ENCODE measurements at places on chromosomes 7 and 10.

DNA sequence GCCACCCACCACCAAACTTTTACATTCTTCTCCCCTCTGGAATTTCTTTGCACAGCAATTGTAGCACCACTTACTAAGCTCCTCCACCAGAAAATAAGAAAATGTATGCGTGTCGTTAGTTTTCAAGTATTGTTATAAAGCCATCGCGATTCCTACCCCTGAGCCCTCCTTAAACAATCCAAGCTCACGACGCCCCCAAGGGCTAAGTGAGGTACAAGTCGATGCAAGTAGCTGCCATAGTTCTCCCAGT lies 1.3 kb downstream of the FRAT2 start:
- DNase-seq, result peak; percentile 22

- no peak for DNase-seq
Measured at GRCh38 chr7:158328376-158329013, 259.1 kb downstream of the PTPRN2 start.

- no peak for DNase-seq
Measured at GRCh38 chr7:86201767-86202166, 441.9 kb upstream of the GRM3 start.

DNA sequence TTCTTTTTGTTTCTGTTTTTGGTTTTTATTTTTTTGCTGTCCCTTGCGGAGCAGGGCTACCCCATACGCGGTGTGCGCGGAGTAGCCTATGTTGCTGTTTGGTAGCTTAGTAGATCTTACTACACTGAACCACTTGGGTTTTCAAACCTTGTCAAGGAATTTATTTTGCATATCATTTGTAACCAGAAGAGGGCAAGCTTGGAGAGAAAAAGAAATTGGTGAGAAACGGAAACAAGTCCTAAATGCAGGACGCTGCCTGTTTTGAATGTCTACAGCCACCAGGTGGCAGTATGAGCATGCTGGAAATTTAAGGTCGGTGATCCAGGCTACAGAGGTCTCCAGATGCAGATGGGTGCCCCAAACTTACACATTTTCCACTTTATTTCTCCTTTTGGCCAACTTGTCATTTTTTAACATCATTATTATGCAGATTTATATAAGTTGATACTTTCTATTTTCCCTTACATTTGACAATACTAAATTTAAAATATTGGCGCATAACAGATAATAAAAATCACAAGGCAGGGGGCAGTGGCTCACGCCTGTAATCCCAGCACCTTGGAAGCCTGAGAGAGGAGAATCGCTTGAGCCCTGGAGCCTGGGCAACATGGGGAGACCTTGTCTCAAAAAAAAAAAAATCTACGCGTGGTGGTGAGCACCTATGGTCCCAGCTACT lies 15.3 kb upstream of the TRA2A start:
- peak; percentile 91 for DNase-seq

DNA sequence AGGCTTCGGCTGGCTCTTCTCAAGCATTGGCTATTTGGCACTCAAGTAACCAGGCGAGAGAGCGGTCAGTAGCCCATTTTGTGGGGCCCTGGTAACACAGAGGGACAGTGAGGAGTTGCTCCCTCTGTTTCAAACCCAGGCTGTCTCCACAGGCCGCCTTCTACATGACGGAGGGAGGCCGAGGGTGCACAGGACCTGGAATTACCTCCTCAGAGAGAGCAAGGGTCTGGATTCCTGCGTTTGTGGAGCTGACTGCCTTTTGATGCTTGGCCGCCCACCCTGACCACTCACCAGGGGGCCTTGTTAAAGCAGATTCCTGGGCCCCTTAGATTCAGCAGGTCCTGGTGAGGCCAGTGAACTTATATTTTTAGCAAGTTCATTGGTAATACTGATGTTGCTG lies 12.3 kb downstream of the UPP1 start:
- DNase-seq, result no peak

DNA sequence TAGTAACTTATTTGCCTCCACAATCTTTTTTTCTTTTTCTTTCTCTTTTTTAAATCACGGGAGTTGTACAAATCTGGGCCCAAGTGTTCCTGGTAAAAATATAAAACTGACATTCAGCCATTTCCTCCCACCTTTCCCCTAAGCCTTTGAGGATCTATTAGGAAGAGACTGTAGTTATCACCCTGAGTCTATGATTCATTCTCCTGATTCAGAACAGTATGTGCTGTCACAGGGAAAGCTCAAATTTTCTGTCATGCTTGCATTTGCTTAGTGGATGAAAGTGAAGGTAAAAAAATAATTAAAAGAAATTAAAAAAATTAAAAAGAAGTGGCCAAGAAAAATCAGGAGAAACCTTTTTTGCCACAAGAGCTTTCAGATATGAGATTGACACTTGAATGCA lies 71.7 kb downstream of the KIF20B start:
- DNase-seq, result no peak

DNA sequence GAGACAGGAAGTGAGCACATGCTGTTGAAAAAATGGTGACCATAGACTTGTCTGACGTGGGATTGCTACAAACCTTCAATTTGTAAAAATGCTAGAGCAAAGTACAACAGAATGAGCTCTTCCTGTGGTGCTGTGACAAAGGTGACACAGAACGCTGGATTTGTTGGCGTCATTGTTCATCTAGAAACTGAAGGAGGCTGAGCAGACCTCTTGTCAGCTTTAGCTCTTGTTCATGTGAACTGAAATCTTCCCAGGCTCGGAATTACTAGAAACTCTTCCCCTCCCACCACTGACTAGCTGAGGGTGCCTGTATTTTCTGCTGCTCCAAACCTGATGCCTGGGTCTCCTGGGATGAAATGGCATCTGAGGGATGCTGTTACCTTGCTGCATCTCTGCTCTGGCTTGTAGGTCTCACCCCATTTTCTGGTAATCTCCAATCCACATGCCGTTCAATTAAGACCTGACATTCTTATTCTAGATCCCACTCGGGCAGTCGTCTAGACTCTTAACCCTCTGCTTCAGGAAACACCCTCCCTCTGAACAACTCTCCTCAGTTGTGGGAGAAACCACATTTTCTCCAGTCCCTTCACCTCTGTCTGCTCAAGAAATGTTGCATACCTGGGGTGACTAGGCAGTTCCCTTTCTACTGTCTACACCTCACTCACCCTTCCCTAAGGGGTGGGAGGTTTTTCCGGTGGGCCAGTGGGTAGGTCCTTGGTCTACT lies 349.3 kb downstream of the CXCL12 start:
- no peak for DNase-seq

DNA sequence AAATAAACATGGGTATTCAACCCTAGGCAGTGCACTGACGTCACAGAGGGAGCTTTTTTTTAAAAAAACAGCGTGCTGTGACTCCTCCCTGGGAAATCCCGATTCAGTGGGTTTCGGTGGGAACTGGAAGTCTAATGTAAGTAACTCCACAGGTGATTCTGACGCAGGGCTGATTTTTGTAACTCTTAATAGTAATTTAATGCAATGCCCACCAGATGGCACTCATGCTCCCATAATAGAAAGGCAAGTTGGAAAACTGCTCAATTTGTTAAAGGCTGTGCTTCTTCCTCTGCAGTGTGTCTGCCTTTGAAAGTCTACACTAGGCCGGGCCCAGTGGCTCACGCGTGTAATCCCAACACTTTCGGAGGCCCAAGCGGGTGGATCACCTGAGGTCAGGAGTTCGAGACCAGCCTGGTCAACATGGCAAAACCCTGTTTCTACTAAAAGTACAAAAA lies 10.9 kb upstream of the RSU1 start:
- DNase-seq, result peak; percentile 88

DNA sequence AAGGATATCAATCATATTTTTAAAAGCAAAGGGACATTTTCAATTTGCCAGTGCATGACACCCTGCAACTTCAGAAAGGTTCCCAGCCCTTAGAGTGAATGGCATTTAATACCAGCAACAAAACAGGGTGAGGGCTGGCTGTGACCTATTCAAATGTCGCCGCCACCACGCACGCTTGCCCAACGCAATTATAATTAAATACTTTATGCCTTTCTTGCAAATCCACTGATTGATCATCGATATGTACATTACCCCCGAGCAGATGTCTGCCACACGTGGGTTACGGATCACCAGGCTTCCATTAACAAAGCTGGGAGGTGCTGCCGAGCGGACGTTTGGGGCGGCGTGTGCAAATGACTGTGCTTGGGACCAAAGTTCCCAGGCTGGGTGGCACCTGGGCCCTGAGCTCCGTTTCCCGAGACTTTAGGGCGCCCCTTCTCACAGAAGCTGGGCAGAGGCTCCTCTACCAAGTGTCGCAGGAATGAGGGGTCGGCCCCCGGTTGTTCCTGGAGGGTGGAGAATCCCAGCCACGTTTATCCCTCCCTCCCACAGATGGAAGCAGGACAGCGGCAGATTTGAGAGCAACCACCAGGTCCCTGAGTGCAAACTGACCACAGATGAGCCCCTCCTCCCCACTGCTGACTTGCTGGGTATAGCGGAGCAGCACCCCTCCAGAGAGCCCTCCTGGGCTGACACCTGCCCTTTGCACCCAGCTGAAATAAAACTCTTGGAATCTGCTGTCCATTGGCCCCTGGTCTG lies 3.9 kb downstream of the FOXL3 start:
- DNase-seq, result no peak

DNA sequence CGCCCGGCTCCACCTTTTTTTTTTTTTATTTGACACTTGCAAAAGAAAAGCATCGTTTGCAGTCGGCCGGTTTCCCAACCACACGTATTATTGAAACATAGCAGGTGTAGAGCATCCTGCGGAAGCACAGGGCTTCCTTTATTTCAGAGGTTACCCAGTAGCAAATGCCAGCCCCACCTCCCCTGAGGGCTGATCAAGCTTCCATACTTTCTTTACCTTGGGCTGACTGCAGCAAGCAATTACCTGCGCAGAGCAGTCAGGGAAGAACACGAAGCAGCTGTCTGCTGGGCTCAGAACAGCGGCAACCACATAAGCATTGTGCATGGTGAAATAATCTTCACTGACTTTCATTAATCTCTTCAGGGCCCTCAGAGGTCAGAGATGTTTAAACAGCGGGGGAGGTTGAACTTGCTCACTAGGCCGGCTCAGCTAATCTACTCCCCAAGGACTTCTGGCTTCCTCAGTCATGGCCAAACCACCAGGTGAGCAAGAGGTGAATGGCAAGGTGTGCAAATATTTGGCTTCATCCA lies 784.7 kb upstream of the AUTS2 start:
- no peak for DNase-seq

GRCh38 chr7:152633504-152633903 lies 42.4 kb downstream of the XRCC2 start:
- DNase-seq, result no peak

DNA sequence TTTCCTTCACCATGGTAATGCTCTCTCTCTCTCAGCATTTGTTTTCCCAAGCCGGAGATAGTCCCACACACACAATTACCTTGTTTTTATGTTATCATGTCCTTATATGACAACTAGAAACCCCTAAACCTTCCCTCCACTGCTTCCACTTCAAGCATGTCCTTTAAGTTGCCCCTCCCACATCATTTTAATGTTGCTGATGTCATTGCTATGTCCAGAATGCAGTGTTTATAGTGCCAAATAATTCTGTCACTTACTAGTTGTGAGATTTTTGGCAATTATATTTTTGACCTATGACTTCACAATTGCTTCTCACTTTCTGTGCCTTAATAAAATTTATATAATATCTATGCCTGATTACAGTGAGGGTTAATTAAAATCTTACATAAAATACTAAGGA lies 645.9 kb downstream of the XPNPEP1 start:
- DNase-seq, result no peak

GRCh38 chr7:50528266-50529092 lies 36.7 kb downstream of the DDC start:
- no peak for DNase-seq

DNA sequence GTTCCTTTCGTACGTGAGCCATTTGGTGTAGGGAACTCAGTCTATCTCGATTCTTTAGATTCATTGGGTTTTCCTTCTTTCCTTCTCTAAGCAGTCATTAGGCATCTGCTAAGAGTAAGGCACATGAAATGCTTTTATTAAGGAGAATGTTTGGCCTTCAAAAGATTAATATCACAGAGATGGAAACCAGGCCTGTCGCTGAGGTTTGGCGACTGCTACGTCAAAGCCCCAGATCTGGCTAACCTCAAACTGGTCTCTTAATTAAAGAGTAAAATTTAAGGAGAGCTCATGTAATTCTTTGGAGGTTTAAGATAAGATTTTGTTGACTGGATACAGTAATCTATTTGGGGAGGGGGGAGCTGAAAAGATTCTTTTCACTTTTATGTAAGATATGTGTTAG lies 189.8 kb downstream of the JCAD start:
- DNase-seq, result no peak

- no peak for DNase-seq
Measured at GRCh38 chr7:31851119-31851518, 164.1 kb downstream of the PPP1R17 start.

- DNase-seq, result peak; percentile 16
Measured at GRCh38 chr7:85135977-85136376, 50.9 kb downstream of the SEMA3D start.

- DNase-seq, result no peak
Measured at GRCh38 chr7:156639426-156640256, 933 bp upstream of the RNF32 start.

DNA sequence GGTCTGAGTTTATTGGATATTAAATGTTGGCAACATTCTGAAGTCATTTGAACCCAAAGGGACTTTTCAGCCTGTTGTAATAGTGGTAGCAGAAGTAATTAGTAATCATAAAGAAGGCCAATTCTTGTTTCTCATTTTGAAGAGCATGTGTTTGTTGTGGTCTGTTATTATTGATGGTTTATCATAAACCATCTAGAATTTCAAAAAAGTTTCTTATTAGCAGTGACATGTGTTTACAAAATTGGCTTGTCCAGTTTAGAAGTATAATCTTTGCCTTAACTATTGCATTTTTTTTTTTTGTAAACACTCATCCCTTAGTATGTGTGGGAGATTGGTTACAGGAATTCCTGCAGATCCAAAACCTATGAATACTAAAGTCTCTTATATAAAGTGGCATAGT lies 177.8 kb downstream of the BBS9 start:
- DNase-seq, result no peak

DNA sequence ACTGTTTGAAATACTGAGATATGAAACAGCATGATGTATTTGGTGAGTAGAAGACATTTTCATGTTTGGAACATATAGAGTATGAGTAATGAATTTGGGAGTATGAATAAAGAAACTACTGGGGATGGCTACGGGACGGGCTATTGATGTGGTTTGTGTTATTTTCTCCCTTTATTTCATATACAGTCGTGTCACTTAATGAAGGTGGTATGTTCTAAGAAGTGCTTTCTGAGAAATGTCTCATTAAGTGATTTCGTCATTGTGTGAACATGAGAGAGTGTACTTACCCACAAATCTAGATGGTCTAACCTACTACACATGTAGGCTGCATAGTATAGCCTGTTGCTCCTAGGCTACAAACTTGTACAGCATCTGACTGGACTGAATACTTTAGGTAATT lies 106.3 kb downstream of the CCNY start:
- DNase-seq, result no peak

DNA sequence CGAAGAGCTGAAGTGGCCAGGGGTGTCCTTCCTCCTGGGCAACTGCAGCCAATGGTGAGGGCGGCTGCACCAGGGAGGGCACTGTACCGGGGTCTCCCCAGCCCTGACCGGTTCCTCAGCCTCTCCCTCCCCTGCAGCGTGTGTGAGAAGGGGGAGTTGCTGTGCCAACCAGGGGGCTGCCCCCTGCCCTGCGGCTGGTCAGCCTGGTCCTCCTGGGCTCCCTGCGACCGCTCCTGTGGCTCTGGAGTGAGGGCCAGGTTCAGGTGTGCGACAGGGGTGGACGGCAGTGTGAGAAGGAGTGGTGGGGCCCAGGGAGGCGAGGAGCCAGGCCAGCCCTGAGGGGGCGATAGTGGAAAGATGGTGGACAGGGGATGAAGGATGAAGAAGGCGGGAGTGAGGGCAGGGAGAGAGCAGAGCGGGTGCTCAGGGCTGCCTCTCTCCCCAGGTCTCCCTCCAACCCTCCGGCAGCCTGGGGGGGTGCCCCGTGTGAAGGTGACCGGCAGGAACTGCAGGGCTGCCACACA lies 30.2 kb upstream of the ZNF467 start:
- DNase-seq, result no peak
